ENCODE measurements at places on chromosomes 7 and 10. TPM values are rescaled to one million over a fixed set of nuclear protein-coding genes. Genes with fewer than 3 reads are reported as not detected.
A peak's percentile ranks its signal among the peaks of the same experiment; 100 is the strongest.

- H3K27me3 ChIP-seq: no peaks in the 10 kb centered on the region
- H3K36me3 ChIP-seq: peaks cover 22% of the 10 kb centered on the region
- H3K4me1 ChIP-seq: no peaks in the 10 kb centered on the region
- no peak overlapping the region for H3K4me3 ChIP-seq
Measured at GRCh38 chr7:157224627-157225026, 85.9 kb downstream of the UBE3C start.

- no peak for DNase-seq
- no peaks in the 10 kb centered on the region for H3K4me1 ChIP-seq
- no peaks in the 10 kb centered on the region for H3K36me3 ChIP-seq
Measured at GRCh38 chr7:125406111-125406510, 476.5 kb upstream of the POT1 start.

DNA sequence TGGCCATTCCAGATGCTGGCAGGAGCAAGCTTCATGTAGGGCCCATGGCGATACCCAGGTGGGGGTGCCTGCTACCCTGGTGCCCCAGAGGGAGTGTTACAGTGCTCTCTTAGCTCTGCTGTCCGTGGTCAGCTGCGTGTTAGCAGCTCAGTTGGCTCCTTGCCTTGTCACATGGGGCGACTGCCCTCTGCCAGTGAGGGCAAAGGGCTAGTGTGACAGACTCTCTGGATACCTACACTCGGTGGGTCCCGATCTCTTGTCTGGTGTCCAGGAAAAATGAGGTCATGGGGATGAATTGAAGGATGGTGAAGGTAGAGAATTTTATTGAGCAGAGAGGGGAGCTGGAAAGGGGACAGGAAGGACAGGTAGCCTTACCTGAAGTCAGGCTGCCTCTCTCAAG is 152.2 kb downstream of the CYP26A1 start:
- H3K4me1 ChIP-seq: no peaks in the 10 kb centered on the region
- no peak for DNase-seq
- H3K27ac ChIP-seq: no peak overlapping the region
- H3K36me3 ChIP-seq: no peaks in the 10 kb centered on the region
- H3K27me3 ChIP-seq: no peaks in the 10 kb centered on the region

- no peak overlapping the region for H3K4me3 ChIP-seq
- no peaks in the 10 kb centered on the region for H3K4me1 ChIP-seq
- H3K36me3 ChIP-seq: no peaks in the 10 kb centered on the region
- no peak overlapping the region for H3K27ac ChIP-seq
- H3K27me3 ChIP-seq: no peaks in the 10 kb centered on the region
- no peak for DNase-seq
Measured at GRCh38 chr10:58622246-58622645, 109.6 kb downstream of the BICC1 start.

DNA sequence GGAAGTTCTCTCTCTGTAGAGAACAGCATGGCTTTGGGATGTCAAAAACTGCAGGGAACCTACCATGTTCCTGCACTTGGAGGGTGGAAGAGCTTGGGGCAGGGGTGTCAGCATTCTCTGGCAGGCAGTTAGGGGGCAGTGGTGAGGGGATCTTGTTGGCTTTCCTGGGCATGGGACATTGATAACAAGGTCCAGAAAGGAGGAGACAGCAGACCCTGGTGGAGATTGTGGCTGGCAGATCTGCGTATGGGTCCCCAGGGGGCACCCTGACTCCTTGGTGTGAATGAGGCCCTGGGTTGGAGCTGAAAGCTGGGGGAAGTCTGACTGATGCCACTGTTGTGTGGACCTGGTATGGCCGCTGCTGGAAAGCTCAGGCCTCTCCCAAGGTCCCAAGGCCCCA is 22.9 kb upstream of the CAMK2B start:
- H3K27me3 ChIP-seq: no peaks in the 10 kb centered on the region
- no peak overlapping the region for H3K27ac ChIP-seq
- H3K4me1 ChIP-seq: no peaks in the 10 kb centered on the region
- DNase-seq: no peak
- H3K36me3 ChIP-seq: no peaks in the 10 kb centered on the region

- DNase-seq: no peak
- H3K36me3 ChIP-seq: peaks cover 55% of the 10 kb centered on the region
Measured at GRCh38 chr10:12165036-12165435, 30.7 kb downstream of the NUDT5 start.

DNA sequence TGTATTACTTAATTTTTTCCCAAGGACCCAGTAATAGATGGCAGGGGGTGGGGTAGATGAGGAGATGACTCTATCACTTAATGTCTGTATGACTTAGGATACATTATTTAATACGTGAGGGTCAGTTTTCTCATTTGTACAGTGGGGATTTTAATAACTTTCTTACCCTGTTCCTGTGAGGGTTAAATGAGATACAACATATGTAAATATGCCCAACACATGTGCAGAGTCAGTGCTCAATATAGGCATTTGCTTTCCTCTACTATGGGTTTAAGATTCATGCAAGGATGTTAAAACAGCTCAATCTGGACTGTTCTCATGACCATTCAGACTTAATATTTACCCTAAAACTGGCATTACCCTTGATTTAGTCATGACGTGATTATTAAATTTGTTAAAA is 31.2 kb downstream of the ST7 start:
- no peak for DNase-seq
- H3K36me3 ChIP-seq: no peaks in the 10 kb centered on the region
- H3K27ac ChIP-seq: no peak overlapping the region
- no peaks in the 10 kb centered on the region for H3K27me3 ChIP-seq
- H3K4me1 ChIP-seq: no peaks in the 10 kb centered on the region

DNA sequence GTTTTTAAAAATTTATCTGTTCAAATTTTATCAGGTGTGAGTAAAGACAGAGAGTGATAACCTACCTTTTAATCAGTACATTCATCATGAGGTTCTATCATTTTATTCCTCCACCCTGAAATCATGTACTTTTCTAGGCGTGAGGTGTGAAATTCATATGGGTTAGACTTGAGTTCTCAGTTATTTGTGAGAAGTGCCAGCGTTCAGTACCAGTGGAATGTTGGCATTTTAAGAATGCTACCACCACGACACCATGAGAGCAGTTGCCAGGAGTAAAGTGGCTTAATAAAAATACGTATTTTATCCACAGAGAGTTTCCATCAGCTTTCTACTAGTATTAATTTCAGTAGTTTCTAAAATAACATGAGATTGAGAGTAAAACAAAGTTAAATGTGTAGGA is 104.1 kb upstream of the FERD3L start:
- H3K27me3 ChIP-seq: no peaks in the 10 kb centered on the region
- peak; percentile 13 for DNase-seq
- H3K27ac ChIP-seq: no peak overlapping the region
- H3K4me1 ChIP-seq: no peaks in the 10 kb centered on the region

DNA sequence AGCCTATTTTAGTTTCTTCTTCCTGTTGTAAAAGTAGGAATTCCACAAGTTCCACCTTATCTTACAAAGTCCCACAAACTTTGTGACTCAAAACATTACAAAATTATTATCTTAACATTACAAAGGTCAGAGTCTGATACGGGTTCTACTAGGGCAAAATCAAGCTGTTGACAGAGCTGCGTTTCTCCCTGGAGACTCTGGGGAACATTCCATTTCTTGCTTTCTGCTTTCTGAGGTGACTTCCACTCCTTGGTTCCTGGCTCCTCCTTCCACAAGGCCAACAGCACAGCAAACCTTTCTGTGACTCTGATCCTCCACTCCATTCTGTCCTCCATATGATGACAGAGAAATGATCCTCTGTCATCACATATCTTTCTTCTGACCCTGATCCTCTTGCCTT is 10.6 kb downstream of the OR2F1 start:
- H3K4me1 ChIP-seq: no peaks in the 10 kb centered on the region
- H3K27me3 ChIP-seq: no peaks in the 10 kb centered on the region
- DNase-seq: no peak
- H3K27ac ChIP-seq: no peak overlapping the region
- H3K4me3 ChIP-seq: no peak overlapping the region

- H3K27ac ChIP-seq: no peak overlapping the region
- H3K4me1 ChIP-seq: peaks cover 29% of the 10 kb centered on the region
- no peak overlapping the region for H3K4me3 ChIP-seq
- H3K27me3 ChIP-seq: no peaks in the 10 kb centered on the region
Measured at GRCh38 chr10:126171555-126171954, 216.7 kb downstream of the ADAM12 start.

DNA sequence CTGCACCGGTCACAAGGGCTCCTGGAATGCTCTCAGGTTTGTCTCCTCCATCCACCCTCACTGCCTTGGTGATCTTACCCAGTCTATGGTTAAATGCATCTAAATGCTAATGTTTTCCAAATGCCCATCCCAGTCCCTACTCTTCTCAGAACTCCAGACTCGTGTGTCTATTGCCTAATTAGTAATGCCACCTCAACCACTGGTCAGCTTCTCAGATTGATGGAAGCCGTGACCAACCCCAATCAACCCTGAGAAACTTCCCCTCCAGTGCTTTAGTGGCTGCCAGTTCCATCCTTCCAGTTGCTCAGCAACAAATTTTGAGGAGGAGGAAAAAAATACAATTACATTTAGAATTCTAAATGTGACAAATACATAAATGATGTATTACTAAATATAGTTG is 18.6 kb downstream of the NUDCD3 start:
- peaks cover 19% of the 10 kb centered on the region for H3K4me1 ChIP-seq
- H3K36me3 ChIP-seq: no peaks in the 10 kb centered on the region
- H3K27me3 ChIP-seq: no peaks in the 10 kb centered on the region

DNA sequence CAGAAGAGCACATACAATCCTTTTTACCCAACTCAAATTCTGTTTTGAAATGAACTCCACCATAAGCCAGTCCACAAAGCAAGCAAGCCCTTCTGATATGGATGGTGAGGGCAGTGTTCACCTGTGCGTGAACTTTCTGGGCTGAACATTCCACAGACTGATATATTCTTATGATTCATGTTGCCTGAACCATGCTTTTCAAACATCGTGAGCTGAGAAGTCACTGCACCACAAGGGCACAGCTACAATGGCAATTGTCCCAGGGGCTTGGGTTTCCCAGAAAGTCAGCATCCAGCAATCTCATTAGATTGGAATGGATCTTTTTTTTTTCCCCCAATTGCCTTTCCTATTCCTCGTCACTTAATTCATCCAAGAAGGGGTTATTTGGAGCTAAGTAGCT is 86.9 kb upstream of the ZNF438 start:
- H3K27ac ChIP-seq: peak overlapping the region; percentile 31
- DNase-seq: peak; percentile 25

DNA sequence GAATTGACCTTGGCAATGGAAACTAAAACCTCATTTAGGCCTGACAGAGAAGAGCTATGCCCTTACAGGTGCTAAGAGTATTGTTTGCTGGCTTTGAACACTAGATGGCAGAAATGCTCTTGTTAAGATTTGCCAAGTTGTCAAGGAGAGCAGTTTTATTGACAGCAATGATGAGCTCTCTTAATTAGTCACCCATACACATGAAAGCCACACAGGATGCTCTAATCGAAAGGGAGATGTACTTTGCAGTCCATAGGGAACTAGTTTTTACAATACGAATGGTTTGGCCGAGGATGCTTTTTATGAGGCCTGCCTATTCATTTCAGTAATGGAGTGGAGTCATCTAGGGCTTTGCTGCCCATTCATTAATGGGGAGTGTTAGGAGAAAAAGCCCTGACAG is 45.4 kb upstream of the MBL2 start:
- H3K27me3 ChIP-seq: no peaks in the 10 kb centered on the region
- no peak for DNase-seq
- no peaks in the 10 kb centered on the region for H3K36me3 ChIP-seq
- no peaks in the 10 kb centered on the region for H3K4me1 ChIP-seq
- H3K27ac ChIP-seq: no peak overlapping the region
- no peak overlapping the region for H3K4me3 ChIP-seq

GRCh38 chr10:124629415-124629814 is 114.8 kb downstream of the FAM53B start:
- peak overlapping the region; percentile 98 for H3K27ac ChIP-seq
- no peak overlapping the region for H3K4me3 ChIP-seq
- no peaks in the 10 kb centered on the region for H3K36me3 ChIP-seq
- peak; percentile 83 for DNase-seq
- H3K4me1 ChIP-seq: peaks cover 82% of the 10 kb centered on the region

DNA sequence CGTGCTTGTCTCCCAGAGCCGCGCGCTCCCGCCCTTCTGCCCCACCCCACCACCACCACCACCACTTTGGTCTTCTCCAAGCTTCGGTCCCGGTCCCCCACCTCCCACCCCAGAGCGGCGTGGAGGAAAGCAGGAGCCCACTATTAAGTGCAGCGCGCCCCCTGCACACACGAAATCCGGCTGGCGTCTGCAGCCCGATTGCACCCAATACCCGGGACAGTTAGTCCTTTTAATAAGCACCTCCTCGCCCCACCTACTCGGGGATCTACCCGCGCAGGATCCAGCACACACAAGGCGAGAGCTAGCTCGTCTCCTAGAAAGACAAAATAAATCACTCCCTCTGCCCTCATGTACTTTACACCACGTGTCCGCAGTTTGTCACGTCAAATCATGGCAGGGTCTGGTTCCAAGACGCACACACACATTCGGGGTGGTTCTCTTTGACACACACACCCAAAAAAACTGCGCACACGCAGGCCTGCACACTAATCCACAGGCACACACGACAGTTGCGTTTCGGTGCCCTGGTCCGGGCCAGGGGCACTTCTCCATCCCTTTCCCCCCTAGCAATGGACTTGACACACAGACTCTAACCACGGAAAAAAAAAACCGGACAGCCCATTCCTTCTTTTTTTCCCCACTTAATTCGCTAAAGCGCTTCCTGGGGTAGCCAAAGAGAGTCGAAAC is 1.6 kb downstream of the SFMBT2 start:
- H3K27ac ChIP-seq: no peak overlapping the region
- H3K4me1 ChIP-seq: peaks cover 22% of the 10 kb centered on the region
- no peaks in the 10 kb centered on the region for H3K36me3 ChIP-seq
- DNase-seq: peak; percentile 28
- peak overlapping the region; percentile 61 for H3K4me3 ChIP-seq
- H3K27me3 ChIP-seq: no peaks in the 10 kb centered on the region

NODAL gene
- total RNA-seq: not detected

C10orf67 gene
- 0.13 TPM for total RNA-seq

CNTNAP2 gene
- 0.33 TPM for total RNA-seq

VWDE gene
- total RNA-seq: 2.7 TPM

SPDYE2B gene
- not detected for total RNA-seq

NME8 gene
- total RNA-seq: not detected

RBM48 gene
- total RNA-seq: 15.9 TPM

BAIAP2L1 gene
- 20.9 TPM for total RNA-seq

All from thyroid gland (tissue), 4 donors.